T-helper 17 cell (primary cell): ENCODE measurements at places on chromosomes 16 and 17.

DNA sequence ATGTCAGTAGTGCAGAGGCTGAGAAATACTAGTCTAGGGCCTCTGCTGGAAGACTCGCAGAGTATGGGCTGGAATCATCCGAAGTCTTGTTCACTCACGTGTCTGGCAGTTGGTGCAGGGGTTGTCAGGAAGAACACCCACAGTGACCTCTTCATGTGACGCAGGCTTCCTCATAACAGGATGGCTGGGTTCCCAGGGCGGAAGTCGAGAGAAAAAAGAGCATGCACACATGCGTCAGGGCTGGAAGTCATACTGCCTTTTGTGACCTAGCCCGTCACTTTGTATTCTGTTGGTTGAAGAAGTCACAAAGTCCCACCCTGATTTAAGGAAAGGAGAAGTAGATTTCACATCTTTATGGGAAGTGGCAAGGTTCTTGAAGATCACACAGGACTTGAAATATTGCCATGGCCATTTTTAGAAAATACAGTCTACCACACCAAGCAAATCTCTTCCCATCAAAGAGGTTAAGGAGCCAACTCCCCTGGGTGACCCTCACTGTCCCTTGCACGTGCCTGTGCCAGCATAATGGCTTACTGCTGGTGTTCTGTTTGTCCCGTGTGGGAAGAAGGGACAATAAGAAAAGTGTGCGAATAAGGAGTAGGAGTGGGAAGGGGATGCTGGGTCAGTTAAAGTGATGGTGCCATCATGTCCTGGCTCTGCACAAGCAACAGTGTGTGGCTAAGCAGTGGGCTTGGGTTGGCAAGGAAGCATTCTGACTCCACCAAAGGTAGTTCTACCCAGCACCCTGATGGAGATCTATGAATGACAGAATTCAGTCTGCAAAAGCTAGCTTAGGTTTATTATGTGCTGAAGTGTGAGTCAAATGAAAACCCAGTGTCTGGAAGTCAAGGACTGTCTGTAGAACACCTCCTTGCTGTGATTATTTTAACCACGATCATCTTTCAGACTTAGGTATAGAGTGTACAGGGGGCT is 28.1 kb downstream of the HEATR3 start:
- peak; percentile 6 for DNase-seq

DNA sequence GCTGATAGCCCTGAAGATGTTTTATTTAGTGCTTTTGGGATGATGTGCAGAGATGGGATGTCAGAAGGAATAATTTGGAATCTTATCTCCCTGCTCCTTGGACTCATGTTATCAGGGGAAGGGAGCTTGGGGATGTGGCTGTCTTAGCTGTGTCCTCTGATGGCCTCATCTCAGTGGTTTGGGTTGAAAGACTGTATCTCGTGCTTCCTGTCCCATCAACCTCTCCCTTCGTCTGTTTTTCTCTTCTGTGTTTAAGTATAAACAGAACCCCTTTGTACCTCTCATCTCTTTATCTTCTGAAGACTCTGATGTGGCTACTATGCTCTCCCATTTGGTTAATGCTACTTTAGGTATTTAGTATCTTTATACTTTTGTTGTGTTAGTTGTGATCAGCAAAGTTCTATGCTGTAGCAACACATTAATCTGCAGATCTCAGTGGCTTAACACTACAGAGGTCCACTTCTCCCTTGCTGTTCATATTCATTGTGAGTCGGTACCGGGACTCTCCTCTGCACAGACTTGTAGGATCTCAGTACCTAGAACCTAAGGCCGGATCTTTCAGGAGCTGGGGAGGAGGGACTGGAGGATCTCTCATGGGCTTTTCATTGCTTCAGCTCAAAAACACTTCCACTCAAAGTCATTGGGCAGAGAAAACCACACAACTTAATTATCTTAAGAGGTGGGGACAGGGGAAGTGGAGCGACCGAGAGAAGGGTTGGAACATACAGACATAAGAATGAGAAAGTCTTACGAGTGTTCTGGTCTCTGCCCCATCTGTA is 28.8 kb downstream of the PRKCA start:
- no peak for DNase-seq

- DNase-seq: peak; percentile 51
These were observed 7.4 kb downstream of the PRCD start for GRCh38 chr17:76547183-76547641.

DNA sequence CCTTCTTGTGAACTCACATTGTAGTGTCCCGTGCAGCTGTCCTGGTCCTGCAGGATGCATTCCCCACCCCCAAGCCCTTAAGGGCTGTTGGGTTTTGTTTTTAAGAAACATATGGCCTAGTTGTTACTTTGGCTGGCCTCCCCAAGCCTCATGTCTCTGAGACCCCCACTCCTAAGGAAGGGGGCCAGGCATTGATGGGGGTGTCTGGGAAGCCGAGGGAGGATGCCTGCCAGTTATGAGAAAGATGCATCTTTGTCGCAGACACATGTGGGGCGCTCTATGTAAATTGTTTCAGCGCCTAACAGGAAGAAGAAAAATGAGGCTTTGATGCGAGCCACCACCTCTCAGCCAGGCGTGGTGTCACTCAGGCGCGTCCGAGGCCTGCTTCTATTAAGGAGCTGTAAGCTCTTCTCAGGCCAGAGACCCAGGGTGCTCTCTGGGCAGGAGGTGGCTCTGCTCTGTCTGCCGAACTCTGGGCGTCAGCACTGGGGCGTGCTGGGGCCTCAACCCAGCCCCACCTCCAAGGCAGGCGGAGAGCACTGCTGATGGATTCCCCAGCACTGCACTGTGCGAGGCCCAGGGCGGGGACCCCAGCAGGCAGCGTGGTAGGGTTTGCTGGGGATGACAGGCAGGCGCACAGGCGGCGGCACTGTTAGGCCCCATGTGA is 70.6 kb downstream of the SREBF1 start:
- DNase-seq: no peak

DNA sequence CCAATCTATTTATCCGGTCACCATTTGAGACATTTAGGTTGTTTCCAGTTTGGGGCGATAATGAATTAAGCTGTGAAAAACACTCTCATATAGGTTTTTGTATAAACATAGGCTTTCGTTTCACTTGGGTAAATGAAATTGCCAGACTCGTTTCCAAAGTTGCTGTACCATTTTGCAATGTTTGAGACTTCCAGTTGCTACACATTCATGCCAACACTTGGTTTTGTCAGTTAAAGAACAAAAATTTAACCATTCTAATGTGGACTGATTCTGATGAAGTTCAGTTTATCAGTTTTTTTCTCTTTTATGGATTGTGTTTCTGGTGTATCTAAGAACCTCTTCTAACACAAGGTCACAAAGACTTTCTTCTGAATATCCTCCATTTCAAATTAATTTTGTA is 52.4 kb downstream of the YPEL2 start:
- DNase-seq: no peak

DNA sequence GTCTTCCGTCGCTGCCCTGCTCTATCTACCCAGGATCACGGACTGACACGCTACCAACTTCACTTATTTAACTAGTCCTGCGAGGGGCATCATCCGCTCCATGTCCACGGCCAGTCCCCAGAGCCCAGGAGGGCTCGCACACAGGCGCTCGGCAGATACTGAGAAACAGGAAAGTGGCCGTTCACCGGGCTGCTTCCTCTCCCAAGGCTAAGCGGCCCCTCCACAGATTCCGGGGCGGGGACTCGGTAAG is 388 bp downstream of the OXLD1 start:
- peak; percentile 24 for DNase-seq

DNA sequence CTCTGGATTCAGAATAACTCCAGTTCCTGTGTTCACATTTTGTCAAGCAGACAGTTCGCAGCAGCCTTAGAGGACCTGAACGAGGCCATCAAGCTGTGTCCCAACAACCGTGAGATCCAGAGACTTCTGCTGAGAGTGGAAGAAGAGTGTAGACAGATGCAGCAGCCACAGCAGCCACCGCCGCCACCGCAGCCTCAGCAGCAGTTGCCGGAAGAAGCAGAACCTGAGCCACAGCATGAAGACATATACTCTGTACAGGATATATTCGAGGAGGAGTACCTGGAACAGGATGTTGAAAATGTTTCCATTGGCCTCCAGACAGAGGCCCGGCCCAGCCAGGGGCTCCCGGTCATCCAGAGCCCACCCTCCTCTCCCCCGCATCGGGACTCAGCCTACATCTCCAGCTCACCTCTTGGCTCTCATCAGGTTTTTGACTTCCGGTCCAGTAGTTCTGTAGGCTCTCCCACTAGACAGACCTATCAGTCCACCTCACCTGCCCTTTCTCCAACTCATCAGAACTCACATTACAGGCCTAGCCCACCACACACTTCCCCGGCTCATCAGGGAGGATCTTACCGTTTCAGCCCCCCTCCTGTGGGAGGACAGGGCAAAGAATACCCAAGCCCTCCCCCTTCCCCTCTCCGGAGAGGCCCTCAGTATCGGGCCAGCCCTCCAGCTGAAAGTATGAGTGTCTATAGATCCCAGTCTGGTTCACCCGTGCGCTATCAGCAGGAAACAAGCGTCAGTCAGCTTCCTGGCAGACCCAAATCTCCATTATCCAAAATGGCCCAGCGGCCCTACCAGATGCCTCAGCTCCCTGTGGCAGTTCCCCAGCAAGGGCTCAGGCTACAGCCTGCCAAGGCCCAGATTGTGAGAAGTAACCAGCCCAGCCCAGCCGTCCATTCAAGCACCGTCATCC is 25.9 kb downstream of the CYB561 start:
- no peak for DNase-seq

GRCh38 chr17:29155227-29155965 is 24.8 kb downstream of the MYO18A start:
- DNase-seq: peak; percentile 32

DNA sequence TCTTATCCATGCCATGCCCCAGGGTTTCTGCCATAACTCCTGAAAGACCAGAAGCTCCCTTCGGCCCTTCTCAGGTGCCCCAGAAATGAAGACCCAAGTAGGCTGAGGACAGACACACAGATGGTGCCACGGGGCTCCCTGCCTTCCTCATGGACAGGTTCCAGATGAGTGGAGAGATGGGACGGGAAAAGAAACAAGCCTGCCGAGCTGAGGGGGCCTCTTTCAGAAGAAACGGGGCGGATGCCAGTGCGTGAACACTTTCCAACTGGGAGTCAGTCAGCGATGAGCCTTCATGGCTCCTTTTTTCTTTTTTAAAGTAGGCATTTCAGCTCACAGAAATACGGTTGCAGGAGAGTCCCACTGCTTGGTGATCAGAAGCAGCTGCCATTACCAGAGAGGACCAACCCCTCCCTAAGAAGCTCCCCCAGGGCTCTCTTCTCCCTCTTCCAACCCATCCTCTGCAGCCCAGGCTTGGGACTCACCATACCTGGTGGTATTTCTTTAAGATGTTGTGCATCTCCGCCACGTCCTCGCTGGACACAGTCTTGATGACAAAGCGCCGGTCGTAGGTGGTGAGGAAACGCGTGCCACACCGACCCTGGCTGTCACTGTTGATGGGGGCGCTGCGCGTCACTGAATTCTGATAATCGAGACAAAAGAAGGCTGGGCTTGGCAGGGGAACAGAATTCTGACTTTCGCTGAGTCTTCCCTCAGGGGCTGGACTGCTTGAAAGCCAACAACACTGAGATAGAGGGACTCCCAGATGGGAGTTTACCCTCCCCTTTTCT is 19.2 kb downstream of the PIP4K2B start:
- no peak for DNase-seq

- DNase-seq: no peak
These were observed 56.1 kb upstream of the MED13 start for GRCh38 chr17:62121025-62121730.

DNA sequence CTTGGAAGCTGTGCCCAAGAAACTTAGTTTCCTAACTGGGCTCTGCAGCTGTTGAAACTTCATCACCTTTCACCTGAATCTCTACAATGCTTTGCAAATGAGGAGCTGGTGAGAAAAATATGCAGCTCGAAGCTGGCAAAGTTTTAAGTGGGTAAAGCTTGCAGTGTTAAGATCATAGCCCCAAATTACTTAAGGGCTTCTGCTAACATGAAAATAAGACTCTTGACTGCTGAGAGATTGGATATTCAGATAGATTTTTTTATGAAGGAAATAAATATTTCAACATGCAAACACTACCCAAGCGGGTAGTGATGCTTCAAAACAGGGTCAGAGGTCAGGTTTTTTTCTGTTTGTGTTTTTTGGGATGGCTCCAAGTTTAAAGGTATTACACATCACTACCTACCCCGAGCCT is 278.7 kb downstream of the FTO start:
- DNase-seq: no peak

GRCh38 chr16:3654249-3654991 is at the start of gene DNASE1:
Gene DNASE1, plus strand, starts transcription at chr16:3654691. Its CDS starts 683 bp downstream, at chr16:3655374.
- DNase-seq: peak; percentile 15

DNA sequence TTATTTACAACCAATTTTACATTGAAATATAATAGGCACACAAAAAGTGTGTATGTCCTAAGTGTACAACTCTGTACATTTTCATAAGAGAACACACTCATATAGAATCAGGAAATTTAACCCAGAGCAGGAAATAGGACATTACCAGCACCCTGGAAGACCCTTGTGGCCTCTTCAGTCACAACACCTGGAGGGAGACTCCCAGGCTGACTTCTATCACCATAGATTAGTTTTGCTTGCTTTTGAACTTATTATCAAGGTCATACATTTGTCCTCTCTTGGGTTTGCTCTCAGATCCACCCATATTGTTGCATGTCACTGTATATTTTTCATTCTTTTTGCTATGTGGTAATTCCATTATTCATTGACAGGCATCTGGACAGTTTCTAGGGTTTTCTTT is 5.8 kb downstream of the RIPOR1 start:
- DNase-seq: no peak

GRCh38 chr17:17570140-17570797 is 21.2 kb downstream of the PEMT start:
- DNase-seq: no peak

DNA sequence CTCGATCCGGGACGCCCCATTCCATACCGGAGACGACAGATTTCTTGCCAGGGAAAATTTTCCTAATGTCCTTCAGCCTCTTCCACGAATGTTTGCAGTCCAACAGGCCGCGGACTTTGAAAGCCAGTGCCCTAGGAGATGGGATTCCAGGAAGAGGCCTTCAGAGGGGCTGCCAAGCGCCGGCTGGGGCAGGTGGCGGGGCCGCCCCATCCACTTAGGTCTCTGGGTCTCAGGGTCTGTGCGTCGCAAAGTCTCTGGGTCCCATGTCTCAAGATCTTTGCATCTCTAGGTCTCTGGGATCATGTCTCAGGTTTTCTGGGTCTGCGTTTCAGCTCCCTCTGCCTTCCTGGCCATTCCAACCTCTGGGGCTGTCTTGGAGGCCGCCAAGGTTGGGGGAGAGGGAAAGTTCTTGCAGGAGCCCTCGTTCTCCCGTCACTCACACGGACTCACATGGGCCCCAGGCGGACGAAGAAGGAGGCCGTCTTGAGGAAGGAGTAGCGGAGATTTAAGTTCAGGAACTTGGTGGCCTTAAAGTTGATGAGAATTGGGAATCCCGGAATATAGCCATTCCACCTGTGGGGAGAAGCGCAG is 7.2 kb downstream of the ALOX12B start:
- no peak for DNase-seq

DNA sequence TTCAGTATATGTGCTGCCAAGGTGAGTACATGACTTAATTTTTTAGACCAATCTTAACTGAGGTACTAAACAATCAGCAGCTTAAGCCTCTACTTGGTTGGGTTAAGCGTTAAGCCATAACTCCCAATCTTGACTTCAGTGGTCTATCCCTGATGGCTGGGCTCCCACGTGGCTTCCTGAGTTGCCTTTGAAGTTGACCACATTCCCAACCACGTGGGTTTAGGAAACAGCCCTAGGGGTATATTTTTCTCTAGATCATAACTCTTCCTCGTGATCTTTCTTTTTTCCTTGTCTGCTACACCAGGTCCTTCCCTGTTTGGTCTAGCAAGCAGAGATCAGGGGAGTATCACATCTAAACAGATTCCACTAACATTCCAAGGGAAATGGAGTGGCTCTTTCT is 20.1 kb upstream of the PIRT start:
- no peak for DNase-seq

GRCh38 chr17:12290207-12290606 is 269.5 kb downstream of the MAP2K4 start:
- DNase-seq: no peak

GRCh38 chr17:38653230-38653629 is 21.5 kb downstream of the EPOP start:
- DNase-seq: no peak
